Endothelial cell (in vitro differentiated cells): ENCODE measurements at places on chromosomes 13 and 19.
A peak's percentile ranks its signal among the peaks of the same experiment; 100 is the strongest.

DNA sequence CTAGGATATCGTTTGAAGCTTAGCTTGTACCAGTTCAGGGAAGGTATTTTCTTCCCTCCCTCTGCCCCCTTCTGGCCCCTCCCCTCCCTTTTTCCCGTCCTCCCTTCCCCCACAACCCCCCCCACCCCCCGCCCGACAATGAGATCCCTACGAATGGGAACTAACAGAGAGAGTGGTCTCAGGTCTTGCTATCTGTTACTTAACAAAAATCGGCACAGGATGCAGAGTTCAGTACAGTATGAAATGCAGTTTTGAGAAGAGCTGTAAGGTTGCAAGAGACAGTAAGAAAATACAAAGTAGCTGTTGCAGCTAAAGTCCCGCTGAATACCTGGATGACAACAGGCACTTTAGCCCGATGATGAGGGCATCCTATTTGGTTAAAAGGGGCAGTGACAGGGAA lies 3.1 kb upstream of the DACH1 start:
- DNase-seq: no peak

DNA sequence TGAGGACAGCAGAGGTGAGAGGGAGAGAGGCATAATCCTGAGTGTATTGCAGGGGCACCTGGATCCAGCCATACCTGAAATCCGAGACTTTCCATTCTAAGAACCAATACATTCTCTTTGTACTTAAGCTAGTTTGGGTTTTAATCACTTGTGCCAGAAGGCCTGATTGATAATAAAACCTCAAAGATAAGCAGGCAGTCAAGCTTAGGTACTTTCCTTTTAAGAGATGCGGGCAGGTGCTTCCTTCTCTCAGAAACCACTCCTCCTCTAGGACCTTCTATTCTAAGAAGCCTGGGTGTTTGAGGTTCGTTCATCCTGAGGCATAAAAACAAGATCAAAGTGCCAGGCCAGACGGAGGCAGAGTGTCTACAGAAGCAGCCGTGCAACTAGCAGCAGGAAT lies 22.2 kb downstream of the FAM187B start:
- no peak for DNase-seq

GRCh38 chr19:3849092-3849491 lies 19.7 kb downstream of the ZFR2 start:
- peak; percentile 61 for DNase-seq

DNA sequence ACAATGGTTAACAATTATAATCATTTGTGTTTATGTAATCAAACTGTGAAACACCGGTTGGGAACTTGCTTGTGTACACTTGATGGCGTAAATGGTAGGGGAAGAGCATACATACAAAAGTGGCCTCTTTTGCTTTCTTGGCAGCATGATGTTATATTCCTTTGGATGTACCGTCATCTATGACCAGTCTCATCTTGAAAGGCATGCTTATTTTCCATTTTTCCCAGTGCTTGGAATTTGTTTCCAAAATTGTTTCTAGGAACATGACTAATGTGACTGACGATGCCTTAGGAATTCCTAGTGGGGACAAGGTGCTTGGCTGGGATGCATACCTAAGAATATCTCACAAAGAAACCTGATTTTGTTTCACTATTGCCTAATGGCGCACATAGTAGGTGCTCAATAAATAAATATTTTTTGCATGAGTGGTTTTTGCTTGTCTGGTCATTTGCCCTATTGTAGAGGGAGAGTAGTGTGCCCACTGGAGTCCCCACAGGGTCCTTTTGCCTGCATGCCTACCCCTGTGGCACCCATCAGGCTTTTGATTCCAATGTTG lies 45.5 kb downstream of the SAE1 start:
- DNase-seq: no peak

- no peak for DNase-seq
Observed at GRCh38 chr13:51213173-51213728, 8.9 kb upstream of the FAM124A start.

DNA sequence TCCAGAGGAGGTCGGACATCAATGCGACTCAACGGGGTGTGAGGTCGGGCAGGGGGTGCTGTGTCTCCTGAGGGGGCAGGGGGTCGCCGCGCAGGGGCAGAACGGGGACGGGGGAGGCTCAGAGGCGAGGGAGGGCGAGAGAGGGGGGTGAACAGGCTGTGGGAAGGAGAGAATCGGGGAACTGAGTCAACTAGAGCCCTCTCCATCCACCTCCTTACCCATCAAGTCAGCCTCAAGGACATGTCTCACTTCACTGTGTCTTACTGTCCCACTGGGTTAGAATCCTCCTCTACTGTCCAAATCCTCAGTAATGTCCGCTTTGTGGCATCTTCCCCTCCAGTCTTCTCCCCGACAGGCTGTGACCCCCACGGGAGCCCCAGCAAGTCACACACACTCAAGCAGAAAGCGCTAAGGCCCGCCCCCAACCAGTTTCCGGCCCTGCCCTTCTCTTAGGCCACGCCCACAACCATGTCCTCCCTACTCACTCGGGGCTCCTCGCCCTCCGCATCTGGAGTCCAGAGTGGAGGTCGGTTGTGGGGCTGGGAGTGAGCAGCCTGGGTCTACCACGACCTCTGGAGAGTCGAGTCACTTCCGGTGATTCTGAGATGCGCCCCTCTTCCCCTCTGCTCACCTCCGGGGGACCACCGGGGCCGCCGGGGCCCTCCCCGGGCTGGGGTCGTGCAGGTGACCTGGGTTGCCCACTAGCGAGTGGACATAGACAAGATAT lies 9.3 kb downstream of the PLEKHA4 start:
- no peak for DNase-seq

GRCh38 chr13:73602295-73602694 lies 531.9 kb downstream of the KLF12 start:
- no peak for DNase-seq

GRCh38 chr19:38735257-38735686 lies 9.0 kb downstream of the CAPN12 start:
- no peak for DNase-seq
